ENCODE measurements at places on chromosomes 3 and 15.

- no peak for DNase-seq
Measured at GRCh38 chr3:17932136-17932771, 189.8 kb upstream of the TBC1D5 start.

GRCh38 chr3:109994853-109995252, 657.5 kb upstream of the DPPA4 start:
- DNase-seq = no peak

- DNase-seq = peak; percentile 80
Measured at GRCh38 chr3:14921034-14921616, 26.3 kb upstream of the NR2C2 start.

DNA sequence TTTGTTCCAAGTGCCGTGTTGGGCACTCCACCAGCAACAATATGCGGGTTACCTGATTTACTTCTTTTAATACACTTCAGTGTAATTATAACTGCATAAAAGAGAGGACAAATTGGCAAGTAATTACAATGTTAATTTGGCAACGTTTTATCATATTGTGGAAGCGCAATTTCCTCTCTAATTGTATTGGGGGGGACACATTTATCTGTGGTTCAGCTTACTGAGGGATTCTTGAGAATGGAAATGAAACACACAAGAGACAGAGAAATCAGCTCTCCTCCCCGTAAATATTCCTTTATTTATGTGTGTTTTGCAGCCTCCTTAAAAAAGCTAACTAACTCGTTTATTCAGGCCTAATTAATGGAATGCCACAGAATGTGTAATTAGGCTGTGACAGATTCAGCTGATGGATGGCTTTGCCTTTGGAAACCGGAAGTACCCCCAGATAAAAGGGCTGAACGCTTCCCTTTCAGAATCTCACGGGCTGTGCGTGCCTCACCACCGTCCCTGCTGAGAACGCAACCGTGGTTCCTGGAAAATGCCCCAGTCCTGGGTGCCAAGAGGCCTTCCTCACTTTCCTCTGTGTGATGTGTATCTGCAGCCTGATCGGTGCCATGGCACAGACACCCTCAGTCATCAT, 247.1 kb upstream of the ST8SIA2 start:
- no peak for DNase-seq

GRCh38 chr15:63052077-63052841, 9.7 kb downstream of the TPM1 start:
- DNase-seq = no peak

GRCh38 chr3:33538678-33539339, 98.6 kb upstream of the UBP1 start:
- DNase-seq = no peak

- DNase-seq = peak; percentile 95
Measured at GRCh38 chr3:124985349-124985748, 50.8 kb upstream of the MUC13 start.

GRCh38 chr15:63374686-63375520, 6.7 kb downstream of the CA12 start:
- peak; percentile 60 for DNase-seq

- no peak for DNase-seq
Measured at GRCh38 chr15:26970712-26971210, at the start of gene GABRG3. GABRG3 (plus strand) TSS chr15:26971181.

GRCh38 chr3:126684218-126684751, 19.8 kb upstream of the CHCHD6 start:
- no peak for DNase-seq

- peak; percentile 15 for DNase-seq
Measured at GRCh38 chr15:97009031-97009431, 678.5 kb downstream of the NR2F2 start.

DNA sequence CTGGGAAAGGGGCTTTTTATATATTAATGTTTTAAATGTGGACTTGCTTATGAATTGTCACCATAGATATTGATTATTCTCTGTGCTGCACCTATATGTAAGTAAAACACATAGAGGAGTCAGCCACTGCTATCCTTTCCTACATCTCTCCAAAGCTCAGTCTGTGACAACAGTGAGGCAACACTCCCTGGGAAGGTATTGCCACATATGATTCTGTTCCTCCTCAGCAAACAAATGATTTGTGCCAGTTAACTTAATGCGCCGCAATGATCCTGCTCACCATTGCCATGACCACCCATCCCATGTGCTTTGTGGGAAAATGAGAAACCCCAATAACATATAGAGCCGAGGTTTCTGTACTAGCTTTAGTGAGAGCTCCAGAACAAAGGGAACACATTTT, 75.1 kb upstream of the FBN1 start:
- DNase-seq = no peak

- DNase-seq = no peak
Measured at GRCh38 chr15:39948817-39949216, 14.9 kb downstream of the EIF2AK4 start.

- DNase-seq = no peak
Measured at GRCh38 chr15:100714034-100714748, 111.8 kb downstream of the ASB7 start.

DNA sequence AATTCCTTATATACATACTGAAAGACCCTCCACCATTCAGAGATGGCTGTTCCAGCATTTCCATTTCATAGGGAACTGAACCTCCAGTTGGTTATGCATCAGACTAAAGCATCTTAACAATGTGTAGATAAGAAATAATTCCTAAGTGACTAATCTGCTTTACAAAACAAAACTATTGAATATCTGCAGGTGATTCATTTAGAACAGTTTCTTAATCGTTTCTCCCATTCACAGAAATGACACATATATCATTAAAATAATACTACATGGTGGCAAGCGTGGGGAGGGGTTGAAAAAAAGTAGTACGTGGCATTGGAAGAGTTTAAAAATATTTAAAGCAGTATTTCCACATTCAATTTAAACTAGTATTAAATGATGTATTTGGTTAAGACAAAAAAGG, 19.5 kb downstream of the COPS2 start:
- peak; percentile 81 for DNase-seq

GRCh38 chr3:62159709-62160092, 213.6 kb downstream of the FEZF2 start:
- DNase-seq = no peak

DNA sequence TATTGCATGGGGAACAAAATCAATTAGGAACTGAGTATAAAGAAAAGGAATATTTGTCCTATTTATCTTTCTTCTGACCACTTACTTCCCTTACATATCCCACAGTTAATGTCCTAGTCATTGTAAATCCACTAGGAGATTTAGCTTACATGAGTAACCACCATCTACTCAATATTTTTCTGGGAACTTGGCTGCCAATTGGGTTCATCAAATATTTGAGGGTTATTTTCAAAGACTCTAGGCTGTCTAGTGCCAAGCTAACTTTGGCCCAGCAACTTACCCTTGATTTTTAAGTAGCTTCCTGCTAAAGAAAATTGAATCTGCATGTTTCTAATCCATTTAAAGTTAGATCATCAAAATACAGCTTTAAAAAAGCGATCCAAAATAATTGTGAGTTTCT, 362.5 kb upstream of the EPHA3 start:
- DNase-seq = no peak

DNA sequence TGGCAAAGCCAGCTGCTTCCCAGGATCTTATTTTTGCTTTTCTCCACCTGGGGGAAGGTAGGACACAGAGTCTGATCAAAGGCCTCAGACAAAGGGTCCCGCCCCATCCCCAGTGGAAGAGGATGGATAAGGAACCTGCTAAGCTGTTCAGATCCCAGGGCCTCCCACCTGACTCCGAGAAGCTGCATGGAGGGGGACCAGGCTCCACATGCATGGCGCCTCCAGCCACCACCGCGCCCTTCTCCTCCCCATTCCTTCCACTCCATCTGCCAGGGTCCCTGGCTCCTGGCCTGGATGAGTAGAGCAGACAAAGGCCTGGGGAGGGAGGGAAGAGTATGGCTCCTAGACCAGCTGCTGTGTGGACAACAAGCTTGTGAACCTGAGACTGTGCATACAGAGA, 20.0 kb upstream of the CRABP1 start:
- no peak for DNase-seq

GRCh38 chr15:33500432-33501195, 189.8 kb downstream of the RYR3 start:
- no peak for DNase-seq

- no peak for DNase-seq
Measured at GRCh38 chr3:42819351-42819965, 10.2 kb downstream of the ACKR2 start.

DNA sequence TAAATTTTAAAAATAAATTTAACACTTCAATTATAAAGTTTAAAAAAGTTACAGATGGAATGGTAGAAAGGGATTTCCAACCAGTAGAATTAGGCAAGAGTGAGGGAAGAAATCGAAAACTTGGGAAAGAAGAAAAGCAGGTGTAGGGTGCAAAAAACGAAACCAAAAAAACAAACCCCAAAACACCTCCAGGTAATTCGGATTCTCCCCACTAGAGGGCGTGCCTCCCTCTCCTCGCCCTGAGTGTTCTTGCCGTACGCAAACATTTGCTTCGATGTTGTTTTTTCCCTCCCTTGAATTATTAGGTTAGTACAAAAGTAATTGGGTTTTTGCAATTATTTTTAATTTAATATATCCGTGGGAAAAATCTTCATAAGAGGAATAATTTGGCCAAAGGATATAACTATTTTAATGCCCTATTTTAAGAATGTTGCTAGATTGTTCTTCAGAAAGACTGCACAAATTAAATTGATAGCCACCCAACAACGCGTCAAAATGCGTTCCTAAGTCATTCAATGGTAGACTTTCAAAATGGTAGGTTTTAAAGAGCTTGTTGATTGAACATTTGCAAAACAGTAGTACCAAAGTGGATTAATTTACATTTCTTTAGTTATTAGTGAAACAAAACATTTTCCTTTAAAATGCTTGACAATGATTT, 63.7 kb downstream of the SLC30A4 start:
- DNase-seq = peak; percentile 58

DNA sequence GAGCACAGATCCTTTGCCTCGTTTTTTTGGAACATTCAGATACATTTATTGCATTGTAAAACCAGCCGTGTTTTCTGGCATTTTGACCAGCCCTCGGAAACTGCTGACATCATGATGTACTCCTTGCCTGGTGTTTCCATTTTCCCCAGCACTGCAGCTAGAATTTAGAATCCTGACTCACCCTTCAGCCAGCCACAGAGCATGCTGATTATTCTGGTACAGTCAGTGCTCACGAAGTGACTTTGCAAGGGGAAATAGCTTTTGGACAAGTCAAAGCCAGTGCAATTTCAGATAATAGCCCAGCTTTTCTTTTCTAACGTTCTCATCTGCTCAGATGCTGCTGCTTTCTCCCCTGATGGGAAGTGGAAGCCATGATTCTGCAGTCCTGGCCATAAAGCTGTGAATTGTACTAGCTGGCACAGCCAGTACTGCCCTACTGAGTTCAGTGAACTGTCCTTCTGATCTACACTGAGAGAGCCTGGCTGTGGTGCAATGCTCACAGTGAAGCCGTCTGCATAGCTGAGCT, 12.1 kb upstream of the CNBP start:
- peak; percentile 96 for DNase-seq

GRCh38 chr3:187002915-187003314, 72.6 kb downstream of the ST6GAL1 start:
- DNase-seq = no peak

DNA sequence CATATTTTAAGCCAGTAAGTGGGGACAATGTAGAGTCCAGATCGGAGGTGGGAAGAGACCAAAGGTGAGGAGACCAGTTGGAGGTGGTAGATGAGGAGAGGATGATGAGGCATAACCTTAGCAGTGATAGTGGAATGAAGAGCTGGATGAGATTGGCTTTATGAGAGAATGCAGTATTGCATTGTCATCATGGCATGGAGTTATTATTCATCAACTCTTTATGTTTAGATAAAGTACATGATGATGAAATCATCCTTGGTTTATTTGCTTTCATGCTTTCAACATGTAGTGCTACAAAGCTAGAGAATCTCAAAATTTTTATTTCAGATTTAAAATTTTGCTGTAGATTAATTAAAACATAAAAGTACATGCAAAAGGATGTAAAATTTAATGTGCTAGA, 64.0 kb downstream of the PPM1L start:
- no peak for DNase-seq

DNA sequence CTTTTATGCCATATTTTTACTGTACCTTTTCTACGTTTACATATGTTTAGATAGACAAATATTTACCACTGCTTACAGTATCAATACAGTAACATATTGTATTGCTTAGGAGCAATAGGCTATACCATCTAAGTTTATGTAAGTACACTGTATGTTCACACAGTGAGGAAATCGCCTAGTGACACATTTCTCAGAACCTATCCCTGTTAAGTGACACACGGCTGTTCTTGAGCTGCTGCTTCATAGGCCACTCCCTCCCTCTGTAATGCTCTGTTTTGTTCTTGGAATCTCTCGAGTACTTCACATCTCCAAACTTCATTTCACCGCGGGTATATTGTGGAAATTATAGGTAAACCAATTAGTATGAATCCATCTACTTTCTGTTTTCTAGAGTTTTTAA, 13.4 kb upstream of the SELENOT start:
- DNase-seq = no peak

- DNase-seq = no peak
Measured at GRCh38 chr3:2153053-2153452, 54.4 kb downstream of the CNTN4 start.

- no peak for DNase-seq
Measured at GRCh38 chr15:37218351-37218916, 118.1 kb upstream of the MEIS2 start.

GRCh38 chr3:81502236-81502635, 259.2 kb downstream of the GBE1 start:
- DNase-seq = no peak

- no peak for DNase-seq
Measured at GRCh38 chr3:183774631-183775030, 50.7 kb downstream of the MAP6D1 start.

- DNase-seq = peak; percentile 38
Measured at GRCh38 chr3:33645060-33645647, 72.9 kb downstream of the CLASP2 start.

- no peak for DNase-seq
Measured at GRCh38 chr15:26773067-26773877, 406 bp upstream of the GABRB3 start.

- DNase-seq = no peak
Measured at GRCh38 chr3:187774185-187774789, 29.0 kb upstream of the BCL6 start.

- DNase-seq = peak; percentile 39
Measured at GRCh38 chr3:140406655-140407054, 271.2 kb upstream of the TRIM42 start.

DNA sequence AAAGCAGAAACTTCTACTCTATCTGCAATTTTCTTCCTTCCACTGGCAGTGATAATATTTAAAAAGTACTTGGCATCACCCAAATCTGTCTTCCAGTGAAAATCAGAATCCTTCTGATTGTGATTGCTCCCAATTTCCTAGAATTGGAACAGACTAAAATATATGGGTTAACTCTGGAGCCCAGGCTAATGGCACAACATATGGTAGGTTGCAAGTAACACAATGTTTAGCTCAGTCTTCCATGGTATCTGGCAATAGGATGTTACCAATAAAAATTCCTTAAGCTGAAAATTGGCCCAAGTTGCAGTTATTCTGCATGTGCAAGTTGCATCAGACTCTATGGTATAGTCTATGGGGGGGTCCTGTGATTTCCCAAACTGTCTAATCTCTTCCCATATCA, 273.5 kb upstream of the ADAMTS9 start:
- no peak for DNase-seq

- DNase-seq = no peak
Measured at GRCh38 chr15:41462084-41462795, 31.4 kb upstream of the ITPKA start.

Data from A172 (cell line).